ENCODE measurements at places on chromosomes 5 and 9.

DNA sequence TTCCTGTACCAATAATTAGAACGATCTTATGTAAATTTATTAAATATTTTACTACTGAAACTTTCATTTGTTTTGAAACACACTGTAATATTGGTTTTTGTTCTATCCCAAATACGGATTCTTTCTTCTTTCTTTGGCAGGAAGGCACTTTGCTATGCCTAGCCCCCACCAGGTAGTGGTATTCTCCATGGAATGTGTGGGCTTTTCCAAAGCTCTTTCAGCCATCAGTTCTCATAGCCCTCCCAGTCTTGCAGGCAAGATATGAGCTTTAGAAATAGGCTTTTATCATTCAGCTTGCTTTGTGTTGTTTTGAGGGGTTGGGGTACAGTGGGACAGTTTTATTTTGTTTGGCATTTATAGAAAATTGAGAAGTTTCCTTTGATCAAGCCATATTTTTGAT lies 107.5 kb downstream of the DMXL1 start:
- no peak for DNase-seq

- no peak for DNase-seq
These were observed 232.3 kb downstream of the FANCC start for GRCh38 chr9:95085036-95085770.

- DNase-seq: no peak
These were observed 54.1 kb upstream of the CHD1 start for GRCh38 chr5:98982880-98983279.

DNA sequence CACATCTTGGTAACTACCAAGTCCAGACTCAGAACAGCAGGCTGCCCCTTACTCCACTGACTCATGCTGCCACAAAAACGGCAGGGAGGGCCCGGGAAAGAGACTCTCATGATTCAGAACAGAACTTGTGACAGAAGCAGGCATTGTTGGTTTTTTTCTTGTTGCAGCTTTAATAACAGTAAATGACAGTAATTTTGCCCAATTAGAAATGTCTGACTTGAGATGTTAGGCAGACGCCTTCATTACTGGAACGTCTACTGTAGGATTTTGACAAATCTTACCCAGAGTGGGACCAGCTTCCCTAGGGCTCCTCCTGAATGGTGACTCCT lies 77.9 kb downstream of the SEMA5A start:
- DNase-seq: no peak
